Endothelial cell of umbilical vein (primary cell): ENCODE measurements at places on chromosomes 1 and 21.

GRCh38 chr21:15654171-15654570, 75.6 kb upstream of the USP25 start:
- no peak for DNase-seq

DNA sequence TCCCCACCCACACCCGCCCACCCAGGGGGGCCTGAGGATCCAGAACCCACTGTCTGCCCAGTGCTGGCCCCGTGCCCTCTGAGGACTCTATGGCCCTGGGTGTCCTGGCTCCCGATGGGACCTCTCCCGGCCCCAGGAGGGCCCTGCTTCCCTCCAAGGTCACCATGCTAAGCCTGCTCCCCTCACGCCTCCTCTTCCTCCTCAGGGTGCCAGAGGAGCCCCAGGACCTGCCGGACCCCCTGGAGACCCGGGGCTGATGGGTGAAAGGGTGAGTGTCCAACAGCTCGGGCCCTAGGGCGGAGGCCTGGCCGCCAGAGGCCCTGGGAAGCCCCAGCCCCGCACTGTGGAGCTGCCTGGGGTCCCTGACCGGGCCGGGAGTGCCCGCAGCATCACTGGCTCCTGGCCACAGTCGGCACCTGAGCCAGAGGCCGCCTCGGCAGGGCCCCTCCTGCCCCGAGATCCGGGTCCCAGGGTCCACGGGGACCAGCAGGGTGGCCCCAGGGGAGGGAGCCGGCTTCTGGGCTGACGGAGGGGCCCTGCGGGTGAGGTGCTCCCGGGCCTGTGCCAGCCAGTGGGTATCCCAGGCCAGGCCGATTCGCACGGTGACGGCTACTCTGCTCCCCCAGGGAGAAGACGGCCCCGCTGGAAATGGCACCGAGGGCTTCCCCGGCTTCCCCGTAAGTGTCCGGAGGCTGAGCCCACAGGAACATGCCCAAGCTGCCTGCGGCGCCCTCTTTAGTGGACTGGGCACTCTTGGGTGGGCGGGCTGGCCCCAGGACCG, 16.1 kb downstream of the COL6A1 start:
- no peak for DNase-seq

- no peak for DNase-seq
These were observed 2.0 kb downstream of the CR1 start for GRCh38 chr1:207497941-207498340.

DNA sequence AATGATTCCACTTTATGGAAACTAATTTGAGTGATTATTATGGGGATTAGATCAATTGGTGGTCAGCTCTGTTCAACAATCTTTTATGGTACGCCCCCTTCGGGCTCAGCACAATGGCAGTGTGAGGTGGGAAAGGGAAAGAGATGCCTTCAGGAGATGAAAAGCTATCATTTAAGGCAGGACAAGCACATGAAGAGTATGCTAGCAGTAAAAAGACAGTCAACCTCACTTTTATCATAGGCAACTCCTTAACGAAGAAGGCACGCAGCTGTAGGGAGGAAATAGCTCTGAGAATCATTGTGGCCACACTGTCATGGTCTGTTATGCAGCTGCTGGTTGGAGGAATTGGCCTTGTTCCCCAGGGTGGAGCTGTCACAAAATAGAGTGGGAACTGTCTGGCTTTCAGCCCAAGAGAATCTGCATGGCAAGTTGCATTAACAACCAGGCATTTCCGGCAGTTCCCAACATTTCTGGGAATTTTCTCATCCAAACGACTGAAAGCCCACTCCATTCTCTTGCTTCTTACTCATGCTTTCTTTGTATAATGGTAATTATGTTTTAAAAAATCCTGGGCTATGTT, 54.4 kb upstream of the BCL10 start:
- peak; percentile 95 for DNase-seq

GRCh38 chr1:1353389-1354151, 4.4 kb upstream of the DVL1 start:
- no peak for DNase-seq

DNA sequence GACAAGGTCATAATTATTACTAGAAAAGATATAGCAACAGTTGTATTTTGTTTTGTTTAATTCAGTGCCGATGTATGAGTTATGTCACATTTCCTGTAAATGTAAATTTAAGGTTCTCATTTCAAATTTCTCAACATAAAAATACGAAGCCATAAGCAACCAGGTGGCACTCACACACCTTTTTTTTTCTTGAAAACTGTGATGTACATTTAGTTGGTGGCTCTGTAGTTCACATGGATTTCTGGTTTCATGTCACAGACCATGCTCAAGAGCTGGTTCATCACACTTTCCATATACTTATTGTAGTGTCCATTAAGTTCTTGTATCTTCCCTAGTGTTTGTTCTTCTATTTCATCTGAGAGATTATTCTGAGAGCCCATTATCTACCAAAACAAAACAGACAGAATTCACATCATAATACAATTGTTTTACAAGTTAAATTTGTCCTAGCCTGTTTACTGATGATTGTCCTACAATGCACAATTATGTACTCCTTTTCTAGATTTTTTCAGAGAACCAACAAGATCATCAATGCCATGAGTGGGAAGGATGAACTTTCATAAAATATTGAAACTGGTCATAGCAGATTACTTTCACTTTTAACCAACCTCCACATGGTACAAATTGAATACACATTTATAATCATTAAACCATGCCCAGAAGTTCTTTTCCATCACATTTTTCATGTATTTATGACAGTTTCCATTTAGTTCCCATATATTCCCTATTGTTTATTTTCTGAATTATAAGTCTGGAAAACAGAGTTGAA, 17.1 kb downstream of the ATP6V1G3 start:
- DNase-seq: no peak

GRCh38 chr1:156358641-156359040, 10.4 kb upstream of the RHBG start:
- no peak for DNase-seq

DNA sequence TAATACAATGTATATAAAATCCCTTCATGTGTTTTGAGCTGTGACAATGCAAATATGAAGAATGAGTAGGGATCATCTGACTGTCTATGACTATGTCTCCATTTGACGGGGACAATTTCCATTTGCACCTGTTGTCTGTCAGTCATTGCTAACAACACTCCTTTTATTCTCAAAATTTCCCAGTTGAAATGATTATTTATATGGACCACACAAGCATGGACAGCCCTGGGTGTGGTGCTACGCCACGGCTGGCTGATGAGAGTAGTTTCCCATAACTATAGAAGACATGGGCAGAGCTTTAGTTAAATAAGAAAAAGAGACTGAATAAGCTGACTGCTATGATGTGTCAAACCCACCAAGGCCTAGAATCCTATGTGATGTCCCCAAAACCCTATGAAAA, 135.8 kb downstream of the MAP3K21 start:
- no peak for DNase-seq

DNA sequence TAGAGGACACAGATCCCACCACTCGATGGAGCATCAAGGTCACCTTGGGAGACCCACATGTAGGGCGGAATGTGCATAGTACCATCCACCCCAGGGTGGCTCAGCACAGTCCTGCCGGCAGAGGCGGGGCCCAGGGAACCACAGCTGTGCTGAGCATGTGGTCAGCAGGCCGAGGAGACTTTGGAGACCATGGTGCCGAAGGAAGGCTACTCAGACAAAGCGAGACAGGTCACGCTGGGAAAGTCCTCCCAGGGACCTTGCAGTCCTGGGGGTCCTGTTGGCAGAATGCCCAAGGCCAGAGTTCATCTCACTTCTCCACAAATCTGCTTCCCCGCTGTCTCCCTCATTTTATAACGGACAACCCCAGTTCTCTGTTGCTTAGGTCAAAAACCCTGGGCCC, 22.5 kb downstream of the WNT3A start:
- DNase-seq: no peak

- no peak for DNase-seq
These were observed 239.3 kb upstream of the NEGR1 start for GRCh38 chr1:72521659-72522058.

GRCh38 chr1:229440851-229441537, 7.1 kb upstream of the ACTA1 start:
- DNase-seq: no peak

DNA sequence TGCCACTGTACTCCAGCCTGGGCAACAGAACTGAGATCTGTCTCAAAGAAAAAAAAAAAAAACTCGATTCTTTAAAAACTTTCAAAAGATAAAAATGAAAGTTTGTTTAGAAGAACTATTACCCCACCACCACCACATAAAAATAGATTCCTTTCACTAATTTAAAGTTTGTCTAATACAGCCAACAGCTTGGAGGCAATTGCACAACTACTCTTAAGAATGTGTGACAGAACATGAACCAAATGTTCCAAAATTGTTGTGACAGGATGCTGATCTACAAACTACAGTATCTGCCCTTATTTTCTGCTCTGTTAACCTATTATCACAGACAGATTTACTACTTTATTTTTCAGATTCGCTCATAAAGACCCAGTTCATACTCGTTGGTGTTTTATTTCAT, 5.5 kb upstream of the TGFBR3 start:
- no peak for DNase-seq

DNA sequence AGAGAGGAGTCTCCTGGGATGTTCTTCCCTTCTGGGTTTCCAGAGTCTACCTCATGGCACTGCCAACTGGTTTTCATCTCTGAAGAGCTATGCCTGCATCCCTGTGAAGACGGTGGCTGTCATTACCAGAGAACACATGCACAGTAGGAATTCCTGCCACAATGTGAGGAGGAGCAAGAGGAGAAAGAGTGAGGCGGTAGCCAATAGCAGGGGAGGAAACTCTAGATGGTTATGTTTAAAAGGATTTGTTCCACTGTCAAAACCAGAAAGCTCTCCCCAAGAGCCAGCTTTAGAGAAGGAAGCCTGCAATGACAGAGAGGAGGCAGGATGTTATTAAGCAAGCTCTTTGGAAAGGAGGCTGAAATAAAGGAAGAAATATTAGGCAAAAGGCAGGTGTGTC, 12.3 kb downstream of the LMX1A start:
- DNase-seq: no peak

DNA sequence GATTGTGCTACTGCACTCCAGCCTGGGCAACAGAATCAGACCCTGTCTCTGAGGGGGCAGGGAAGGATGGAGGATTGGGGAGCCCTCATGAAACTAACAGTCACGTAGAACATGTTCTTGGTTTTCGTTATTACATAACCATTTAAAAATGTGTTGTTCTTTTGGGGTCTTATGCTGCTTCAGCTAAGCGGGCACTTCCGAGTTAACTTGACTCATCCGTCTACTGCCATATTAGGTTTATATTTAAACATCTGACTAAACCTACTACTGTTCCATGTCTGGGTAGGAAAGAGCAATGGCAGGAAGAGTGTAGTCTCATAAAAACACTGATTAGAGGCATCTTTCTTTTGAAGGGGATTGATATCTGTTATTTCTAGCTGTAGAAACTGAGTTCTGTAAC, 59.5 kb upstream of the BMP8A start:
- DNase-seq: peak; percentile 37

GRCh38 chr1:154501423-154502065, 475 bp upstream of the TDRD10 start:
- peak; percentile 43 for DNase-seq

DNA sequence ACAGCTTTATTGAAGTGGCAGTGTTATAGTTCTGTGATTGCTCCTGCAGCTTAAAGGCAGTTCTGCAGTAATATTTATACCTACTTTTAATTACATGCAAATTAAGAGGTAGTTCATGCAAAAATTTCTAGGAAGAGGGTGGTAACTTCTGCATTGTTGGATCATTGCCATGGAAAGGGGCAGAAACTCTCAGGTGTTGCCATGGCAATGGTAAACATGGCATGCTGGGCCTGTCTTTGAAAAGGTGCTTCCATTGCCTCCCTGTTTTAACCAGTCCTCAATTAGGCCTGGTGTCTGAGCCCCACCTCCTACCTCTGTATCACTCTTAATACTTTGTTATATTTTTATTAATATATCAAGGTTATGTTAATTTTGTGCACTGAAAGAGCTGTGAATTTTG, 104.7 kb downstream of the DISC1 start:
- DNase-seq: no peak

- DNase-seq: peak; percentile 28
These were observed 250.2 kb upstream of the FGGY start for GRCh38 chr1:59046730-59047157.

DNA sequence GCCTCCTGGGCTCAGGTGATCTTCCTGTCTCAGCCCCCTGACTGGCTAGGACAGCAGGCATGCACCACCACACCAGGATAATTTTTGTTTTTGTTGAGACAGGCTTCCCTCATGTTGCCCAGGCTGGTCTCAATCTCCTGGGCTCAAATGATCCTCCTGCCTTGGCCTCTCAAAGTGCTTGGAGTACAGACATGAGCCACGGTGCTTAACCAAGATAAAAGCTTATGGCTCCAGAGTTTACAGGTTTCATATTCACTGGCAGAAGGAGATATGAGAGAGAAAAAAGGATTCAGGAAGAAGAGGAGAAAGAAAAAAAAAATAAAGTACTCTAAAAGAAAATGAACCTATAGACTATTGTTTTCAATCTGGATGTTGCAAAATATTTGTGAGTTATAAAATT, 748.8 kb upstream of the NCAM2 start:
- no peak for DNase-seq

DNA sequence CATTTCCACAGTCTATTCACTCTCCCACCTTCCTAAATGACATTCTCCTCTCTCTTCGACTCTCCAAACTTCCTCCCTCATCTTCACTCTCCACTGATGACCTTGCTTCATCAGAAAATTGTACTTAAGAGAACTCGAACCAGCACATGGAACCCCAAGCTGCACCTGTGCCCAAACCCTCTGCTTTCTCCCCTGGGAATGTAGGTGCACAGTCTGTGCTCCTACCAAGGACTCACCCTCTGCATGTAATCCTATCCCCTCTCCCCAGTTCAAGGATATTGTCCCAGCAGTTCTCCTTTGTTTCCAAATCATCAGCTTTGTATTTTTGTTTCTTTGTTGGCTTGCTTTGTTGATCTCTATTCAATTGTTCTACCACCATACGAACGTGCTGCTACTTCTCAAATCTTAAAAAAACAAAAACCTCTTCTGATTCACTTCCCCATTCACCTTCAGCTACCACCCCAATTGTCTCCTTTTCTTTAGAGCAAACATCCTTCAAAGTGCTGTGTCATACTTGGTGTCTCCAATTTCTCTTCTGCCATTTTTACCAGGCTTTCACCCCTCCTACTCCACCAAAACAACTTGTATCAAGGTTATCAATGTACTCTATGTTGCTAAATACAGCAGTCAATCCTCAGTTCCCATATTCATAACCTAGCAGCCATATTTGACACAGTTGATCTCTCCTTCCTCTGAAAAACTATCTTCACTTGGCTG, 26.8 kb downstream of the RAB3B start:
- DNase-seq: peak; percentile 61

DNA sequence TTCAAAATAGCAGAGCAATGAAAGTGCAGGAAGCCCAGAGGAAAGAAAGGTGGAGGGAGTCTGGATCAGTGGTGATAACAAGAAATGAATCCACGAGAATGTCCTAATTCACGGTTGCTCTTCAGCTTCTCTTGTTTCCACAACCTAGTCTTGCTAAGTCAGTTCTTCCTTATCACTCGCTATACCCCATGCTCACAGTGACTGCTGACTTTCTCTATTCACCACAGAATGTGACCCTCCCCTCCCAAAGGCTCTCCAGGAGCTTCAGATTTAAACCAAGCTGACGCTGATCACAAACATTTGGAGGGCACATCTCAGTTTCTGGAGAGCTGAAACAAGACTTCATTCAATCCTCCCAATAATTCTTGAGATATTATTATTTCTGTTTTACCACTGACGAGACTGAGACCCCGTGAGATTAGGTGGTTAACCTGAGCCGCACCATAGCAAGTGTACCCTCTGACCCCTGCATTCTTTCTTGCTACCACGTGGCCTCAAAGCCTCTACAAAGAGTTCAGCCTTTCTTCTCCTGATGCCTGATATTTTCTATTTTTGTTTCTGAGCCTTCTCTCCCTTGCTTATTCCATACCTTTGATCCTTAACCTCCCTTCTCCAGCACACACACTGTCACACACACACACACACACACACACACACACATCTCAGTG, 10.7 kb upstream of the CCN1 start:
- no peak for DNase-seq
